Inflammatory macrophage (primary cell): ENCODE measurements at places on chromosomes 11 and 22.

GRCh38 chr11:14036469-14036868 is 73.9 kb downstream of the SPON1 start:
- DNase-seq: no peak

DNA sequence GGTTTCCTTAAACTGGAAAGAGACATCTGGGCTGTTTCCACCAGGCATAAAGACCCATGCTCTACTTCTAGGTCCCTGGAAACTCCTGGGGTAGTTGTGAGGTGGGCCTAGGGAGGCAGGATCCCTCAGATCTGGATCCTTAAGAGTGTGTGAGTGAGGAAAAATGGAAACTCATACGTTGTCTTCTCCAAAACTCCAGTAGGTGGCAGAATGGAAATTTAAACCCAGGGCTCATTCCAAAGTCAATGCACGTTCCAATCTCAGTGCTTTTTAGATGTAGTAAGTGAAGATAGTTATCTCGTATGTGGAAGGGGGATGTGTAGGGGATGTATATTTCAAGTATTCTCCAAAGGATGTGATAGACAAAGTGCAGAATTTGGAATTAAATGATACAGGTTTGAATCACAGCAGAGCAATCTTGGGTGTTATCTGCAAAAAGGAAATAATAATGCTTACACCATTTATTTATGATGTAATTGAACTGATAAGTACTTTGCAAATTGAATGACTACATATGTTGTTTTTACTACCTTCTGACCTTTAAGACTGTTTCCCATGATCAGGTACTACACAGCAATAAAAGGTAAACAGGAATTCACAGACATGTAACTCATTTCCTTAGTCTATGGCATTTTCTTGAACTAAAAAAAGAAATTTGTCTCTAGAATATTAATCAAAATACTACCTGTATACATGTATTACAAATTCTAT is 13.1 kb upstream of the MMP1 start:
- DNase-seq: no peak

DNA sequence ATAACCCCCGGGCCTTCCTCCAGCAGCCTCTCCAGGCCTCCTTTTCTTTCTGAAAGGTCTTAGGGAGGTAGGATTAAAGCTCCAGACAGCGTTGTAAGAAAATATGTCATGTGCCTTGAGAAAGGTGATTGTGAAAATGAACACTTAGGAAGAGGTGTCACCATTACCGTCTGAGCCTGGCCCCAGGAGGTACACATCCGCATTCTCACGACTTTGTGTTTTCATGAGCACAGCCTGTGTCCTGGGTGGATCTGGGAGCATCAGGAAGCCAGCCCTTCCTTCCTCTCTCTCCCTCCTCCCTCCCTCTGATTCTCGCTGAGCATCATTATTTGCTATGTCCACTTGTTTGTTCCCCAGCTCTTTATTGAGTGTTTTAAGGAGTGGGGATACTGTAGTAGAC is 105.1 kb upstream of the CRYBB3 start:
- DNase-seq: no peak

DNA sequence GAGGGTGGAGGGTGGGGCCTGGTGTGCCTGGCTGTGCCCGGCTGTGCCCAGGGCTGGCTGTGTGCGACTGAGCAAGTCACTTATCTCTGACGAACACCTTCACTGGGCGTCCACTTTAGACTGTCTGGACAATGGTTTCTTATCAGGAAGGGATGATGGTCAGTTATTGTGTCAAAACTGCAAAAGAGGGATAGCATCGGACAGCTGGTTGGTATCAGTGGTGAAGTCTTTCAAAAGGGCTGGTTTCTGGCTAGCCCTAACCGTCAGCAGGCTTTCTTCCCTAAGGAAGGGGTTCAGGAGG is 4.1 kb upstream of the MGAT3 start:
- DNase-seq: no peak

GRCh38 chr11:14357881-14358728 is 878 bp downstream of the RRAS2 start:
- no peak for DNase-seq

DNA sequence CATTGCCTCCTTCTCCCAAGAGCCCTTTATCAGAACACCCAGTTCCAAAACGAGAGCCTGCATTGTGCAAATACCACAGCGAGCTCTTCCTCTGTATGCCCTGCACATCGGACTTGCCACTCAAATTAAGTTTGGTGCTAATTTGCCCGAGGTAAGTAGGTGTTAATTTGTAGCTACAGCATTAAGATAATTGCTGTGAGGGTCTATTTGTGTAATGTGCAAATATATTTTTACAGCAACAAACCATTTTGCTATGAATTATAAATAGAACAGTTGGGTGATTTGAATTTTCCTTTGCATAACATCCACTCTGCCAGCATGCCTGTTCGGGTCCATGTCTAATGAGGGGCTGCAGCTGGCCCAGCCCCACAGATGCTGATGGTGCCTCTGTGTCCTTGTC is 8.1 kb downstream of the ARHGAP8 start:
- no peak for DNase-seq

DNA sequence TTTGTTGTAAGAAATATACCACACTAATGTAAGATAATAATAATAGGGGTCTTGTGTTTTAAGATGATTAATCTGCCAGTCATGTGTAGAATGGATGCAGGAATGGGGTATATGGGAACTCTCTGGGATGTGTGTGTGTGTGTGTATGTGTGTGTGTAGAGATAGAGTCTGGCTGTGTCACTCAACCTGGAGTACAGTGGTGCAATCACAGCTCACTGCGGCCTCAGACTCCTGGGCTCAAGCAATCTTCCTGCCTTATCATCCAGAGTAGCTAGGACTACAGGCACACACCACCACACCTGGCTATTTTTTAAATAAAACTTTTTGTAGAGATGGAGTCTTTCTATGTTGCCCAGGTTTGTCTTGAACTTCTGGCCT is 11.5 kb upstream of the PANX1 start:
- DNase-seq: no peak

- peak; percentile 16 for DNase-seq
Measured at GRCh38 chr22:37503850-37504249, 15.4 kb downstream of the CARD10 start.

- no peak for DNase-seq
Measured at GRCh38 chr11:118497831-118498230, 29.4 kb upstream of the TTC36 start.

GRCh38 chr11:3182462-3182852 is 17.3 kb upstream of the OSBPL5 start:
- DNase-seq: no peak

- no peak for DNase-seq
Measured at GRCh38 chr22:36538529-36538928, 9.6 kb upstream of the EIF3D start.

DNA sequence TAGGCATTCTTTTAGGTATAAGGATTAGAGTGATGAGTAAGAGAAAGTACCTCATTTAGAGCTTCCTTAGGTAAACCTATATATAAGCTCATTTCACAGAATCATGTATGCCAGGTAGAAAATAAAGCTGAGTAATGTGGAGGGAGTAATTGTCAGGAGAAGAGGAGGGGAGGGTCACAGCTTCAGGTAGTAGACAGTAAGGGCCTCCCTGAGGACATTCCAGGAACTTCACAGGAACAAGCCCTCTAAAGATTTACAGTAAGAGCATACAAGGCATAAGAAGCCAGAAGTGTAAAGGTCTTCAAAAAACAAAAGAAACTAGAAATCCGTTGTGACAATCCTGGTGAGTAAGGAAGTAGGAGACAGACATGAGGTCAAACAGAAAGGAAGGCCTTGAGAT is 57.6 kb downstream of the USP47 start:
- DNase-seq: no peak

- peak; percentile 95 for DNase-seq
Measured at GRCh38 chr11:73384872-73385689, 8.9 kb downstream of the RELT start.

DNA sequence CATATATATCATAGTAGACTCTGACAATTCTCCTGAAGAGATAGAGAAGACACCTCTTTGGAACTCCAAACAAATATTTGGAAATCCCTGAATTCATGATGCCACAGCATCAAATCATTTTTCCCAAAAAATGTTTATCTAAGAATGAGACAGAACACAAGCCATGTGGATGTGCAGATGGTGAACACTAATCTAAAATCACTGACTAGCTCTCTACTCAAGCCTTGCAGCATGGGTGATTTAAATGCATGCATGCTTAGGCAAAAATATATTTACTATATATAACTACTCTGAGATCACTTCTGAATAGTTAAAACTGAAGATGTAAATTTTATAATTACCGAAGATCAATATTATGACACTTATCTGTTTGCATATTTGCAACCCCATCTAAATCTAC is 289.9 kb downstream of the GUCY1A2 start:
- no peak for DNase-seq

DNA sequence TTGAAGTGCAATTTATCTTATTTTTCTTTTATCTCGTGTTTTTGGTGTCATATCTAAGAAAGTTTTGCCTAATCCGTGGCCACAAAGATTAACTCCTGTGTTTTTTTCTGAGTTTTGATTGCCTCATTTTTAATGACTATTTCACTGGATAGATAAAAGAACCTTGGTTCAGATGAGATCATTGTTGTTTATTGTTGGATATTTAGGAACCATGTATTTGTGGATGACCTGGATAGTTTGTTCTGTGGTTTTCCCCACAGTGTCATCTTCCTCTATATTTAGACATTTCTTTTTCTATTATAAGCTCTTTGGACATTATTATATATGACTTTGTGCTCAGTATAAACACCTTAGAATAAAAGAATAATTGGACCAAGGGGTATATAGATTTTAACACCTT is 37.2 kb downstream of the PPP6R3 start:
- DNase-seq: peak; percentile 11

DNA sequence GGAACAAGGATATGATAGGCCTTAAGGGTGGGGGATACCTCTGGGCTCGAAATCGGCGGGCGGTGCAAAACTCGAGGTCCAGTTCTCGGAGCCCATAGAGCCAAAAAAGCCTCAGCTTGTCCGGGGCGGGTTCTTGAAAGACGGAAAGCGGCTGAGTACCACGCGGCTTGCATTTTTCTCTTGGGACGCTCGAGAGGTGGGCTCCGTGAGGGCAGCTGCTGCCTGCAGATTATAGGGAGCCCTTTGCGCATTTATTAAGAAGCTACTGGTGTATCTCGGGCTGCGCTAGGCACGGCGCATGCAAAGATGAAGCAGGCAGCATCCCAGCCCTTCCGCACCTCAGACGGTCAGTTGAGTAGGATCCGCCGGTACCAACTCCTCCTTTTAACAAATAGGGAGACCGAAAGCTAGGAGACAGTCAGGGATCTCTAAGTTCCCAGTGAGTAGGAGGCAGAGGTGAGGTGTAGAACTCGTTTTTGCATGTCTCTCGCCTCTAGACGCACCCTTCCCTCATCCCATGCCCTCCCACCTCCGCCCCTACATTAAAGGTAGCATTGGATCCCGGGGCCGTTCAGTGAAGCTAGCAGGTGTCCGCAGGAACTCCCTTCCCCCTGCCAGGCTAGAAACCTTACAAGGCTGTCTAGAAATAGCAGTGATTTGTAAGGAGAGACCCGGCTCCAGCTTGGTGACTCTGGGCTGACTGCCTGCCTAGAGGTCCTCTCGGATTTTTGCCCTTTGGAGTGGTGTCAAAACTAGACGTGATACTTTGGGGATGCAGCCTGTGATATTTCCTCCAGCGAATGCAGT is 768 bp downstream of the LDHA start:
- DNase-seq: peak; percentile 11

GRCh38 chr11:108472681-108473080 is 5.4 kb upstream of the C11orf65 start:
- DNase-seq: no peak

DNA sequence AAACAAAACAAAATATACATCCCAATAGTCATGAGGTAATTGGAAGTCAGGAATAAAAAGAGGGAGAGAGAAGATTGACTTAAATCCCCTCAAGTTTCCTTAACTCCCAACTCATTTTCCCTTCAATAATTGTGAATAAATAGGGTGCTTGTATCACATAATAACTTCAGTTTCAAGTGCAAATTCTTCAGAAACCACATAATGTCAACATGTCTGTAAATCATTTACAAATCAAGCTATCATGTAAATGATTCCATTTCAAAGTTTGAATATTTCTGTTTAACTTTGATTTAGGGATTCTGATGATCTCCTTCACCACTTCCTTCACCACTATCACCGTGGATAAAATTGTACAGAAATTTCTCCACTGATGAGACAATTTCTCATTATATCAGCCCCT is 23.2 kb downstream of the CASP5 start:
- DNase-seq: no peak

- no peak for DNase-seq
Measured at GRCh38 chr11:36109850-36110606, 166.2 kb downstream of the LDLRAD3 start.

DNA sequence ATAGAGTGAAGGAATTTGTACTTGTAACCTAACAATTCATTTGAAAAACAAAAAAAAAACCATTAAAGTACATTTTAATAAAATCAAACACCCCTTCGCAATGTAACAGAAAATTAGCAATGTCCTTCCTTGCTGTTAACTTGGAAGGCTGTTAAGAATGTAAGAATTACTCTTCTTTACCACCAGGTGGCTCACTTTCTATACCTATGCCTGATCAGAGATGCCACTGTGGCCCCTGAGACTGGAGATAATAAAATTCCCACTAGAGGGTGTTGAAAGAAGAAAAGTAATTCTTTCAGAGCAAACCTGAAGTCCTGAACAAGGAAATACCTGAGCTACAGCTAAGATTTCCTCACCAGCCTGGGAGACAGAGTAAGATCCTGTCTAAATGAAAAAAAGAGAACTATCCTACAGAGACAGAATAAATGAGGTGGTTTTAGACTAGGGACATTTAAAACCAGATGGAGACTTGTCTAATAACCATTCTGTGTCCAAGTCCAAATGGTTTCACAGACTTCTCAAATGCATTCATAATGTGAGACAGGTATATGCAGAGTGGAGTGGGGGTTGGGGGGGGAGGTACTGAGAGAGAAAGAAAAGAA is 1089.3 kb downstream of the FAM181B start:
- DNase-seq: peak; percentile 24

DNA sequence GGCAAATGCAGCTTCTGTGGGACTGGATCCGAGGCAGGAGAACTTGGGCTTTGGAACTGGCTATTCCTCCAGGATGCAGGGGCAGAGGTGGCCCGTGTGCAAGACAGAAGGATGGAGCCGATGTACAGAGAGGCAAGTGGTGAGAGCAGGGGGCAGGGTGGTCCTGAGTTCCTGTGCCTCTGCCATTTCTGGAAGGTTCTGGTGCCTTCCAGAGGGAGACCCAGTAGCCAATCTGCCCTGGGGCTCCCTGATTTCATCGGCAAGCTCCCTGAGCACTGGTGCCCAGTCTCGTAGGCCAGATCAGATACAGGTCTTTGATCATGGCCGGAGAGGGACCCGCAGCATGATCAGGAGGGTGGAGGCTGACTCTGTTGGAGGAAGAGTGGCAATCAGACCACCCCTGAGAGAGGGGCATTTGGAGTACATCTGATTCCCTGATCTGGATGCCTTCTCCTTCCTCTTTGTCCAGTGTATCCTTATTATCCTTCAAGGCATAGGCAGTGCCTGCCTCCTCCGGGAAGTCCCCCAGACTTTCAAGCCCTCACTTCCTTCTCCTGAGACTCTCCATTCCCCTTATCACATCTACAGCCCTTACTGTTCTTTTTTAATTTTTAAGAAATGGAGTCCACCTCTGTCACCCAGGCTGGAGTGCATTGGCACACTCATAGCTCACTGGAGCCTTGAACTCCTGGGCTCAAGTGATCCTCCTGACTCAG is 9.7 kb downstream of the MRGPRD start:
- DNase-seq: no peak

- DNase-seq: no peak
Measured at GRCh38 chr11:34488855-34489557, 24.6 kb downstream of the ELF5 start.
